ENCODE measurements at places on chromosomes 7 and 10.

- DNase-seq = no peak
These were observed 1694.7 kb upstream of the LRRTM3 start for GRCh38 chr10:65231148-65231547.

DNA sequence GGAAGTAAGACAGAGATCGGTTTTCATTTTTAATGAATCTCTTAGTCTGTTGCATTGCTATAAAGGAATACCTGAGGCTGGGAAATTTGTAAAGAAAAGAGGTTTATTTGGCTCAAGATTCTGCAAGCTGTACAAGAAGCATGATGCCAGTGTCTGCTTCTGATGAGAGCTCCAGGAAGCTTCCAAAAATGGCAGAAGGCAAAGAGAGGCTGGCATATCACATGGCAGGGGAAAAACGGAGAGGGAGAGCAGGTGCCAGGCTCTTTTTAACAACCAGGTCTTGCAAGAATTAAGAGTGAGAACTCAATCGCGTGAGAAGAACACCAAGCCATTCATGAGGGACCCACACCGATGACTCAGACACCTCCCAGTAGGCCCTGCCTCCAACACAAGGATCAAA is 125.0 kb upstream of the THSD7A start:
- no peak for DNase-seq

GRCh38 chr7:69334701-69335100 is 263.6 kb upstream of the AUTS2 start:
- DNase-seq = no peak

DNA sequence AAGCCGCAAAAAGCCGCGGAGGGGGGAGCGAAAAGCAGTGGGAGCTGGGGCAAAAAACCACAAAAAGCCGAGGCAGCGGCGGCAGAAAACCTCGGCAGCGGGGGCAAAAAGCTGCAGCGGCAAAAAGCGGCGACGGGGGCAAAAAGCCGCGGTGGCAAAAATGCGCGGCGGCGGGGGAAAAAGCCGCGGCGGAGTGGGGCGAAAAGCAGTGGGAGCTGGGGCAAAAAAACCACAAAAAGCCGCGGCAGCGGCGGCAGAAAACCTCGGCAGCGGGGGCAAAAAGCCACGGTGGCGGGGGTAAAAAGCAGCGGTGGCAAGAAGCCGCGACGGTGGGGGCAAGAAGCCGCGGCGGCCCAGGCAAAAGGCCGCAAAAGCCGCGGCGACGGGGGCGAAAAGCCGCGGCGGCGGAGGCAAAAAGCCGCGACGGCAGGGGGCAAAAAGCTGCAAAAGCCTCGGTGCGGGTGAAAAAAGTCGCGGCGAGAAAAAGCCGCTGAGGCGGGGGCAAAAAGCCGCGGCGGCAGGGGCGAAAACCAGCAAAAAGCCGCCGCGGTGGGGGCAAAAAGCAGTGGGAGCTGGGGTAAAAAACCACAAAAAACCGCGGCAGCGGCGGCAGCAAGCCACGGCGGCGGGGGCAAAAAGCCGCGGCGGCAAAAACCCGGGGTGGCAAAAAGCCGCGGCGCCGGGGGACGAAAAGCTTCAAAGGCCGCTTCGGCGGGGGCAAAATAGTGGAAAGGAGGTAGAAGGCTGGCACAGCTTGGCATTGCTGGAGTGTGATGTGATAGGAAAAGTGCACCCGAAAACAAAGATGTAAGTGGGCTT is 135.9 kb downstream of the ZNF92 start:
- peak; percentile 21 for DNase-seq

GRCh38 chr7:39027491-39027890 is 49.8 kb downstream of the POU6F2 start:
- DNase-seq = no peak

GRCh38 chr10:29828440-29828894 is 193.7 kb upstream of the SVIL start:
- DNase-seq = no peak

DNA sequence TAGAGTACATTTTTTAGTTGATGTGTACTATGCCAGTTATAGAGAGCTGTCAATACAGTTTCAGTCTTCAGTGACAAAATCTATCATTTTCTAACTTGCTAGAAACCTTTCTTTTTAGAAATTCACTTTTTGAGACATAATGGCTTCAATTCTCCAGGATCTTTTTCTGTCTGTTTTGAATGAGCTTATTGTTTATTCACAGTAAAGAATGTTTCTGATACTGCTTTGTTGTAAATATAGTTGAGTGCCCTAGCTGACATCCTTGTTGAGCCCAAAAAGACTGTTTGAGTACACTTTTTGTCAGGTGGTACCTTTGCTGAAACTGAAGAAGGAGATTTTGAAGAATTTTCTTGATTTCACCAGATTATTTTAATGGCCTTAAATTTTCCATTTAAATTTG is 139.9 kb downstream of the PPP1R9A start:
- no peak for DNase-seq

DNA sequence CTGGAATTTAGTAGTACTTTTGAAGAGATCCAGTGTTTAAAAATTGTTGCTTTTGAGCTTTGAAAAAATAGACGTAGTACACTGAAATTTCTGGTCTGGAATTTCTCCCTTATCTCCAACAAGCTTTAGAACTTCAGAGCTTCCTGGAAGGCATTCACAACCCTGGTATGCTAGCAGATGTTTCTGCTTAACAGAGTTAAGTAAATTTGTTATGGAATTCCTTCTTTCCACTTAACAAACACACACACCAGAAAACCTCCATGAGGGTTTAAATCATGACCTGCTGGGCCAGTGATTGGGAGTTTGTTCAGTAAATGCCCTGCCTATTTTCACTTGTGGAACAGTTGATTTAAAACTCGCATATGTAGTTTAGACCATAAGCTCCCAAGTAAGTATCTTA is 13.7 kb downstream of the ASB15 start:
- DNase-seq = no peak

DNA sequence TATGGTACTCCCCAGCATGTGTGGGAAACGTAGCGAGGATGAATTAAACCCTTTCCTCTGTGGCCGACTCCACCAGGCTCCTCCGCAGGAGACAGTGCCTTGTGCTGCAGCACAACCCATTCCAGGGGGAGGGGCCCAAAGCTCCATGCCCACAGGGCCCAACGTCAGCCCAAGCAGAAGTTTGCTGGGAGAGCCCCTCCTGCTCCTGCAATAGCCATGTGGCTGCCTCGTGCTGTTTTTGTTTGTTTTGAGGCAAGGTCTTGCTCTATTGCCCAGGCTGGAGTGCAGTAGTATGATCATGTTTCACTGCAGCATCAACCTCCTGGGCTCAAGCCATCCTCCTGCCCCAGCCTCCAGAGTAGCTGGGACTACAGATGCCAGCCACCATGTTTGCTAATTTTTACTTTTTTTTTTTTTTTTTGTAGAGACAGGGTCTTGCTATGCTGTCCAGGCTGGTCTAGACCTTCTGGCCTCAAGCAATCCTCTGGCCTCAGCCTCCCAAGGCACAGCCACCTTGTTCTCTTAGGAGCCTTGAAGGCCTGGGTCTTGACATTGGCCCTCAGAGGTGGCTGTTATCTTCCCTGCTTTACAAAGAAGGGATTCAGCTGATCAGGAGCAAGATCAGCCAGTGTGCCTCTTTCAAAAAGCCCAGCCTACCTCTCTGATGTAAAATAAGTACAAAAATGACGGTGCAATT is 102.8 kb downstream of the DYNC2I1 start:
- DNase-seq = no peak
